ENCODE measurements at places on chromosomes 7 and 10. TPM values are rescaled to one million over a fixed set of nuclear protein-coding genes. Genes with fewer than 3 reads are reported as not detected.

GRCh38 chr7:7424151-7424873 is 111.4 kb downstream of the COL28A1 start:
- DNase-seq, result peak; percentile 34

Gene RHOBTB1
- total RNA-seq, result 5.3 TPM

DNA sequence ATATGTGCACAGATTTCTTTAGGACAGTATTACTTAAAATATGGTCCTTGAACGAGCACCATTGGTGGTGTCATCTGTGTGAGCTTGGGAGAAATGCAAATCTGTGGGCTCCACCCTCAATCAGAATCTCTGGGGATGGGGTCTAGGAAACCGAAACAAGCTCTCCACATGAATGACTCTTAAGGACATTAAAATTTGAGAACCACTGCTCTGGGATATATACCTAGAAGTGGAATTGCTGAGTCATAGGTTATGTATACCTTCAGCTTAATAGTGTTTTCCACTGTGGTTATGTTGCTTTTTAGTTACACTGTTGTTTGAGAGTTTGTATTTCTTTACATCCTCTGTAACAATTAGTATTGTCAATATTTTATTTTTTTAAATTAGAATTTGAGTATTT is 24.0 kb downstream of the ZNRF2 start:
- no peak for DNase-seq

Gene PDAP1
- 35.4 TPM for total RNA-seq

Gene SCIN
- total RNA-seq, result 0.83 TPM

Gene SLC39A12
- not detected for total RNA-seq

Gene UPP1
- total RNA-seq, result 8.8 TPM
